ENCODE measurements at places on chromosomes 11 and 22.

GRCh38 chr11:11717064-11717725 is 95.4 kb upstream of the GALNT18 start:
- DNase-seq: no peak

GRCh38 chr11:2952290-2952689 is 23.1 kb upstream of the PHLDA2 start:
- DNase-seq: no peak

- peak; percentile 64 for DNase-seq
Observed at GRCh38 chr11:125070699-125071254, 7.7 kb downstream of the SLC37A2 start.

DNA sequence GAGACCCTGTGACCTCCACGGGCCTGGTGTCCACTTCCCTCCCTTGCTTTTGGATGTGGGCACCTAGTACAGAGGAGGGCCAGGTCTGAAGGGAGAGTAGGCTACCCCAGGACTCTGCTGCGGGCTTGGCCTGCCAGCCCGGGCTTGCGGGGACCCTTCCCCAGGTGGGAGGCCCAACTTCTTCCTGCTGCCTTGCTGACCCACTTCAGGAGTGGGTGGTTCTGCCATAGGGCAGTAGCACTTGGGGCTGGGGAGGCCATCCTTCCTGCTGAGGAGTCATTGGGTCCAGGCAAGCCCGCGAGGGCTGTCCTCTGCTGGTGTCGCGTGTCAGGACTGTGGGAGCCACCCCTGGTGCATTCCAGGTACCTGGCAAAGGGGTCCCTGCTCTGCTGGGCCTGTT is 1250.0 kb downstream of the BRD1 start:
- no peak for DNase-seq

GRCh38 chr11:65419772-65420481 is 2.7 kb upstream of the NEAT1 start:
- DNase-seq: peak; percentile 96

- no peak for DNase-seq
Observed at GRCh38 chr11:118529584-118530175, 1.3 kb upstream of the TMEM25 start.

- DNase-seq: no peak
Observed at GRCh38 chr11:45968901-45969300, 46.4 kb downstream of the LARGE2 start.
